Hypothalamus (tissue), 51 donors: ENCODE measurements at places on chromosomes 12 and 14.

- no peak for DNase-seq
These were observed 301.5 kb upstream of the ATP2B1 start for GRCh38 chr12:90010089-90010488.

- DNase-seq = peak; percentile 44
These were observed 85.4 kb downstream of the CHGA start for GRCh38 chr14:93008381-93008780.

DNA sequence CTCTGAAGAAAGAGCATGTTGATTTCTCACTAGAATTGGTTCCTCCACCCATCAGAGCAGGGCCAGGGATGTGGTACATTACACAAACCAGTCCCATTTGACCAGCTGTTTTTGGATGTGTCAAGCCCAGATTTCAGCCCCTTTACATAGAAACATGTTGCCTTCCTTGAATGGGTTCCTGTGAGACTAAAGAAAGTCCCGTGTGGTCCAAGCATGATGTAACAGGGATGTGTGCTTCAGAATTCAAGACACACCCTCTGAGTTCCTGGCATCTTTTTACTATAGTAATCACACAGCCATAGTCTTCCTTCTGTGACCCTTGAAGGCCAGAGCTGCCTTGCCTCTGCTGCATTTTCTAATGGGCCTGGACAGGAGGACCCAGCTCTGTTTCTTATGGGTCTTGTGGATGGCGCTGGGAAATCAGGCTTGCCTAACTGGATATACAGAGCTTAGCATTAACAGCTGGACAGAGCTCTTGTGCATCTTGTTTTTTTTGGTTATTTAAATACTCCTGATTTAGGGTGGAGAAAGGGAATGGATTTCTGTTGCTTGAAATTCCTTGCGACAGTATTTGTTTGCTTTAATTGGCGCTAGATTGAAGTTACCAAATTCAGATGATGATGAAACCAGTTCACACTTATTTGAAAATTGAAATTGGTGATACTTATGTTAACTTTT lies 341.0 kb downstream of the ZFP36L1 start:
- DNase-seq = no peak

DNA sequence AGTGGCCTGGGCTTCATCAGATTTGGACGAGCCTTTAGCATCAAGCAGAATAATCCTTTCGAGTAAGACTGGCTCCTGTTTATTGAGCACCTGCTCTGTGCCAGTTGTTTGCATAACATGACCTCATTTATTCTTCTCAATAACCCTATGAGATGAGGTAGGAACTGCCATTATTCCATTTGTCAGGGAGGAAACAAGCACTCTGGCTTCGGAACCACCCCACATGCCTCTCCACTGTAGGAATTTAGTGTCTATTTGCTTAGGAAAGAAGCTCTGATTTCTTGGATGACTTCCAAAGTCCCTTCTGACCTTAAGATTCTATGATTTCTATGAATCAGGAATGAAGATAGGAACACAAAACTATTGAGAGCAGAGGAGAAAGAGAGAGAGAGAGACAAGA lies 11.0 kb downstream of the SAMD4A start:
- no peak for DNase-seq

DNA sequence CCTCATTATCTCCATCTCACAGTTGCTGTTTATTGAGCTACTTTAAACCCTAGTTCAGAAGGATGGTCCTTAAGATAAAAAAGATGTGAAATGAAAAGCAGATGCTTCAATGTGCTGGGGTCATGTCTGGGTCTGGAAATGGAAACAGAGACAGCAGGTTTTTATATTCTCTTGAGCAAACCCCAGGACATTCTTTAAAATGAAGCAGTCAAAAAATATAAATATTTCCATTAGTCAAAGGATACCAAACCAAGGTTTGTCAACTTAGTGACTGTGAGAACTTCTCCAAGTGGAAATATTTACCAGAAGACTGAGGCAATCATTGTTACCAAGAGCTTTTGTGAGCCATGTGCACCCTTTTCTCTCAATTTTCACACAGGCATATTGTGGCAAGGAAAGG lies 102.5 kb upstream of the DIO2 start:
- DNase-seq = no peak

DNA sequence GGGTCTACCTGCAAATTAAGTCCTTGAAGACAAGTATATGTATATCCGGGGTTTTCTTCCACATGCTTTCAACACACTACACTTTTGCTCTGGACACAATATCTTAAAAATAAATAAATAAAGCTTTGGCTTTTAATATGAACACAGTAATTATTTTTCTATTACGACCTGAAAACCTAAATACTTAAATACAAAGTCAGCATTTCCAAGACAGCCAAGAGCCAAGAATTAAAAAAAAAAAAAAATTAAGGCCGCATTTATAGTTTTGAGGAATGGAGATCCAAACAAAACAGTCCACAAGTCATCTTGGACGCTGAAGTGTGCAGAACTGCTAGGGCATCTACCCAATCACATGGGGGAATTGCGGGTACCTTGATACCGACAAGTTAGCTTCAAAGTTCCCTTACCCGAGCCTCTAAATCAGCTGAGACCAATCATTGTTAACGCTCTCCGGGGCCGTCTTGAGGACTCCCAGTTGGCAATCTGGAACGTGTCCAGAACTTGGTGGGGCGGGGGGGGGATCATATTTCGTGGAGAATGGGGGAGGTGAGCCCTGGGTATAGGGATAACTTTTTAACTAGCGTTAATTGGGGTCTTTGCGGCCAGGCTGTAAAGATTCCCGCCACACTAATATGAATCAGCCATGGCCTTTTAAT lies 731 bp upstream of the PCNX4 start:
- peak; percentile 6 for DNase-seq

DNA sequence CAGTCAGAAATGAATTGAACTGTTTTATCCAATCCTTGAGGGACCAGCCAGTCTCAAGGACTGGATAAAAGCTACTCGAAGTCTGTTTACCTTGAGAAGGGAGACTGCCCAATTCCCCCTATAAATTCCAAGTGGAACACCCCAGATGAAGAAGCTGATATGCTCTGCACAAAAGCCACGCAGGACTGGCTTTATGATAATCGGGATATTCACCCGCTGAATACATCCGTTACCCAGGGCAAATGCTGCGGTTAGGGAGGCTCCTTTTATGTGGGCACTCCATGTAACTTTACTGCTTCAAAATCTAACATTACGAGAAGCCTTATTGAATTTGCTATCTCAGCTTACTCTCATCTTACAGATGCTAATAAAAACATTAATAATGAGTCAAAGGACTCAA lies 119.1 kb downstream of the DENND5B start:
- no peak for DNase-seq

DNA sequence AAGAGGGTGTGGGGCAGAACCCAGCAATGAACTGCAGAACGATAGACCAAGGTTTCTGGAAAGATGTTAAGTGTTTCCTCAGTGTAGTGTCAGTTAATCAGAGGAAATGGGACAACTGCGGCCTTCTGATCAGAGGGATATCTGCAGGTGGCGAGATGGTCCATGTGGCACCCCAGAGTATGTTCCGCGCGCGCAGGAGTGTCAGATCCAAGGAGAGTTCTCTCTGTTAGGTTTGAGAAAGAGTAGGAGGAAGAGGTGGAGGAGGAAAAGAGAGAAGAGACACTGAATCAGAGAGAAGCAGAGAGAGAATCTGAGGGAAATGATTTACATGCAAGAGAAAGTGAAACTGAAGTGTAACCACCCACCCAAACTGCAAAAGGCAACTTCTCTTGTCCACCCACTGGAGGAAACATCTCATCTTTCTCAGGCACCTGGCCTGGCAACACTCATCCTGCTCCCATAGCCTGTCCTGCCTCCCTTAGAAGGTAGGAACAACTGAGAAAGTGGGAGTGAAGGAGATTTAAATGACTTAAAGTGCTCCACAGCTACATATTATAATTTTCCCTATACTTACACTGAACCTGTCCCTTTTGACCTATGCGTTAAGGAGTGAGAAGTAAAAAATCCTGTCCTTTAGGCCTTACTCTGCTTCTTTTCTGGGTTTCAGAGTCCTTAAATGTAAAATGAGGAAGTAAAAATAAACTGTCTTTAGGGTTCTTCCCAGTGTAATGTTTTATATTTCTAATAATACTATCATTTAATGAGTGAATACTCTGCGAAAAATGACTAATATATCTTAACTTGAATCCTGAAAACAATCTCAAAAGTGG lies 6.8 kb upstream of the TESPA1 start:
- DNase-seq = no peak

DNA sequence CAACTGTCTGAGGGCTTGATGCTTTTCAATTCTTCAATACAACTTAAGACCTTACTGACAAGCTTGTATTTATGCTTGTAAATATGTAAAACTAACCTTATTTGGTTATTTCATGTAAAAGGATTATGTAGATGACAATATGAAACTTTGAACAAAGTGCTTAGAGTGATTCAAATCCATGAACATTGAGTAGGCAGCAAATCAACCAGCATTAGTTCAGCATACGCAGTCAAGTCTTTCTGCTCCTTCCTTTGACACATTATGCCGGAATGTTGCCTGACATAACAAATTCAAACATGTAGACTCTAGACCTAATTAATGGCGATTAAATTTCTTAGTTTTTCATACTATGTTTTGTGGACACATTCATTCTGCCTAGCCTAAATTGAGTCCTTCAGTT lies 105.2 kb downstream of the FGD4 start:
- DNase-seq = no peak

GRCh38 chr14:101062601-101063000 lies 159.1 kb upstream of the RTL1 start:
- DNase-seq = no peak

- DNase-seq = no peak
These were observed 5.1 kb downstream of the CLECL1 start for GRCh38 chr12:9727813-9728212.

GRCh38 chr12:106135781-106136180 lies 3.0 kb downstream of the NUAK1 start:
- DNase-seq = no peak

GRCh38 chr12:105469211-105469610 lies 138.7 kb downstream of the C12orf75 start:
- no peak for DNase-seq

DNA sequence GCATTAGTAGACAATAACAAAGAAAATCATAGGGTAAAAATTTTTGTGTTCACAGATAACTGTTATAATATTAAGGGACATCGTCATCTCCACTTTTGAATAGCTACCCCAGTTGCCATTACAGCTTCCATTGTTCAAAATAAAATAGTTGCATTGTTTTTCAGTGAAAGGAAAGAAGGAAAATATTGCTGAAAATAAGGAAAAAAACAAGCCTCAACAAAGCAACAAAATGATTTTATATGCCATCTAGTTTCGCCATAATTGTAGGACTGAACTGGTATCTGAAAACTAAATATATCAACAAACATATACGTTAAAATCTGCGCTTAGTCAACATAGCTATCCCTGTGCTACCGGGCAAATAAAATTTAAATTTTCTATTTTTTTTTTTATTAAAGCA lies 3.3 kb downstream of the CDK17 start:
- DNase-seq = no peak

DNA sequence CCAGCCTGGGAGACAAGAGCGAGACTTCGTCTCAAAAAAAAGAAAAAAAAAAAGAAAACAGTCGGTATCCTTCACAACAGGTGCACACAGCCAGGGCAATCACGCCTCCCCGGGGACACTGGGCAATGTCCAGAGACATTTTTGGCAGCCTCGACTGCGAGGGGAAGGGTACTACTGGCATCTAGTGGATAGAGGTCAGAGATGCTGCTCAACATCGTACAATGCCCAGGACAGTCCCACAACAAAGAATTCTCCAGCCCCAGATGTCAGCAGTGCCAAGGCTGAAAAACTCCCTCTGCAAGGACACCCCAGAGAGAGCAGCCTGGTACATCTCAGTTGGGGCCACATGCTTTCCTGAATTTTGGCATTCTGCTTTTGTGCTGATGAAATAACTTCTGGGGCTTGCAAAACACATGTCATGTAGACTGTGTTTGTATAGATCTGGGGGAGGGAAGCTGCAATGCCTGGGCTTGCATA lies 21.5 kb downstream of the ALDH2 start:
- peak; percentile 17 for DNase-seq

- no peak for DNase-seq
These were observed 13.4 kb downstream of the TNFAIP2 start for GRCh38 chr14:103136388-103137271.

DNA sequence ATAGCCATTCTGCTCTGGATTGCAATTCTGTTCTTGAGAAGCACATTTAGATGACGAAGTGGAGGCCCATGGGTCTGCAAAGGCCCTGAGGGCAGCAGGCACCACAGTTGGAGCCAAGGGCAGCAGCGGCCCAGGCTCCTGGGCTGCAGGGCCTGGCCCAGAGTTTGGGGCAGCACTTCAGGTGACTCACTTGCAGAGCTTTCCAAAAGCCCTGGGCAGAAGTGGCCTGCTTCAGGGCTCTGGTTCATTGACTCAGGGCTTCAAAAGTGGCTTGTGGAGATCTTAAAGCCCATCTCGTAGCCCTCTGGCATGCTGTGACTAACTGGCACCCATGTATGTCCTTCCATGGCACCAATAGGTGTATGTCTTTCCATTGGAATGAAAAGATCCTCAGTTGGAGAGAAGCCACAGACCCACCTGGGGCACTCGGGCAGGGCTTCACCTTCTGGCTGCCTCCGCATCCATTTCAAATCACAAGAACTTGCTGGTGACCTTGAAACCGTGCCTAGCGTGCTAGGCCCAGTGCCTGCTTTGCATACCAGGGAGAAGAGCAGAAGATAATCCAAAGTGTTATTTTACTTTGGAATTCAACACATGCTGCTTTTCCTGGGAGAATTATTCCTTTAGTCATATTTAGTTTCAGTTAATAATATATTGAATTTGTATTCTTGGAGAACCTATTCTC lies 106.7 kb downstream of the PRMT8 start:
- no peak for DNase-seq

- DNase-seq = no peak
These were observed 108.5 kb downstream of the NRXN3 start for GRCh38 chr14:78278464-78279250.

DNA sequence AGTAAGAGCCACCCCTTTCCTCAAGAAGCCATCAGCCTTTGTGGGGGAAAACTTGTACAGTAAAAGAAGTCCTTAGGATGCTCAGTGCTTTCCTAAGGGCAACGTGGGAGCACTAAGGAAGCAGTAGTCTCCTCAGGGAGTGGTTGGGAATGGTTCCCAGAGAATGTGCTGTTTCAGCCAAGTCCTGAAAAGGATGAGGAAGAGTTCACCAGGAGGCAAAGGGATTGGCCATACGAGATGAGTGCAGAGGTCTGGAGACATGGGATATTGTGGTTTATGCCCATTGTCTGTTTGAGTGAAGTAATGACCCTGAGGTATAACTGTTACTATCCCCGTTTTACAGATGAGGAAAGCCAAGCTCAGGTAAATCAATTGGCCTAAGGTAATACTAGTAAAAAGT lies 86.0 kb upstream of the ATF1 start:
- DNase-seq = no peak
